ENCODE measurements at places on chromosomes 2 and 18.
A peak's percentile ranks its signal among the peaks of the same experiment; 100 is the strongest.

- DNase-seq: peak; percentile 60
Observed at GRCh38 chr2:10407841-10408648, 40.1 kb downstream of the ODC1 start.

GRCh38 chr2:221596192-221596591, 24.1 kb upstream of the EPHA4 start:
- no peak for DNase-seq

GRCh38 chr2:18214936-18215335, 336.5 kb downstream of the KCNS3 start:
- DNase-seq: no peak

DNA sequence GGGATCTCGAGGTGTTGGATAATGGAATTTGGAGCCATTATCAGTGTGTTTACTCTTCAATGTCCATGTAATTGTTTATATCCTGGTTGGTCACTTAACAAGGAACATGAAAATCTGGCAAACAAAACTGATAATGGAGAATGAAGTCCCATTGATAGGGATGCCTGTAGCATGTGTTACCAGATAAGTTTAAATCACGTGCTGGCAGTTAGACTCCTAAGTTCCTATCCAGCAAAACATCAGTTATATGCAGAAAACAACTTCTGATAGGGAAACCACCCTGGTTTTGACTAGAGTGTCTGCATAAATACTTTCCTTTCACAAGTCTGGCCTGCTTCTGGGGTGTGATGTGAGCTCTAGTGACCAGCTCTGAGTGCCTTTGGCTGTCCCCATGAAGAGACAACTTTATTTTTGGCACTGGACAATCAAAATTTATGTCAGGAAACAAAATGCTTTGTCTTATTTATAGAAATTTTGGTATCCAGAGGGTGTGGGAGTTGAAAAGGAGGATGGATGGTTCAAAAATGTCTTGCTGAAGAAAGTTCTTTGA, 82.0 kb downstream of the FHOD3 start:
- no peak for DNase-seq

DNA sequence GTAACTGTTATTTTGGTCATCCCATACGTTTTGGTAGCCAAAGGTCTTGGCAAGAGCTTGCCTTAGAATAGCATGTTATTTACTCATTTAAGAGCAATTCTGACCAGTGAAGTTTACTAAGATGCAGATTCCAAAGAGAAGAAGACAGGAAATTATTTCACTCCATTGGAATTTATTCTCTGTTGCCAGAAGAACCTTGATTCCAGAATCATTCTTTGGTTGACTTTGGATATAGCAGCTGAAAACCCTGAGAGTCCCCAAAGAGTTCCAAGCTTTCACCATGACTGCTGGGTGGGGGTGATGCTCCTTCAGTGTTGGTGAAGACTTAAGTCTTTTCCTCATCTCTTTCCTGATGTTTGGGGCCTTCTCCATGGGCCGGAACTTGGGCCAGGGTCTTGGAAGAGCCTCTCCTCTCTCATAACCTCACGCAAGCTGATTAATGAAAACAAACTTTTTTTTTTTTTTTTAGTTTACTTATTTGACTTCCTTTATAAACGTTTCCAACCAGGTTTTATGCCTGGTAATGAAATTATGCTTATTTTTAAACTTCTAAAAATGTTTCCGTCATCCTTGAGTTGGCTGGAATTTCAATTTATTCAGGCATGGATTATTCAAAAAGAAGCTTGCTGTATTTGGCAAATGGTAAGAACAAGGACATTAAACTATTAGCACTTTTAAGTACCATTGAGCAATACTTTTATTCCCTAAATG, 192.0 kb downstream of the MTX2 start:
- no peak for DNase-seq

DNA sequence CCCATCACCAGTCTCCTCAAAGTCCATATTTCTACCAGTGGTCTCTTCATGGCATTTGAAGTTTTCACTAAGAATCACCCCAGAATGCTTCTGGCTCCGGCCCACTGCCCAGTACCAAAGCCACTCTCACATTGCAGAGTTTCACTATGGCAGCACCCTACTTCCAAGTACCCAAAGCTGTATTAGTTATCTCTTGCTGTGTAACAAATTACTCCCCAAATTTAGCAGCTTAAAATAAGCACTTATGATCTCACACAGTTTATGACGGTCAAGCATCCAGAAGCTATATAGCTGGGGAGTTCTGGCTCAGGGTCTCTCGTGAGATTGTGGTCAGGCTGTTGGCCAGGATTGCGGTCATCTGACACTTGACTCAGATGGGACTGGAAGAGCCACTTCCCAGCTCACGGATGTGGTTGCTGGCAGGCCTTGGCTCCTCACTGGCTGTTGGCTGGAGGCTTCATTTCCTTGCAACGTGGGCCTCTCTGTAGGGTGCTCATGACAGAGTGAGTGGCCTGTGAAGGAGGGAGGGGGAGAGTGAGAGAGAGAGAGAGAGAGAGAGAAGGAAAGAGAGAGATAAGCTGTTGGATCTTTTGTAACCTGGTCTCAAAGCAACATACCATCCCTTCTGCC, 189.5 kb downstream of the CTIF start:
- DNase-seq: no peak

DNA sequence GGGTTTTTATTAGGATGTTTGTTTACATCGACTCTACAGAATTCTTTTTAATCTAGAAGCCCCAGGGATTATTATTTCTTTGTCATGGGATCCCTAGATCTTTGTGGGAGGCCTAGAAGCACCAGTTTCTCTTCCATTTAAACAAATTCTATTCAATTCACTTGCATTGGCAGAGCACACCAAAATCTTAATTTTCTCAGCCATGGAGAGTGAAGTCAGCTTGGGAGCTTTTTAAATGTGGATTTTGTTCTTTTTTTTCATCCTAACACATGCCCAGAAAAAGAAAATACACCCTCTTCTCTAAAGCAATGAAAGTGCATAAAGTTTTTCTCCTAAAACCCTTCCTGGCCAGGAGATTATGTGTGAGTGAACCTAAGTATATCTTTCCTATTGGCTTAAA, 38.5 kb downstream of the CDCA7 start:
- no peak for DNase-seq
